Kidney epithelial cell (primary cell): ENCODE measurements at places on chromosomes 12 and 14. TPM values are rescaled to one million over a fixed set of nuclear protein-coding genes. Genes with fewer than 3 reads are reported as not detected.

The FBXO33 gene
- 13.7 and 17.7 TPM in 2 replicates for total RNA-seq

The TESPA1 gene
- total RNA-seq: not detected in 2 replicates

The MAP1LC3B2 gene
- 1.2 and 1.5 TPM in 2 replicates for total RNA-seq

The CCDC177 gene
- total RNA-seq: under 0.01 and 0.13 TPM in 2 replicates

The RNASE7 gene
- not detected in 2 replicates for total RNA-seq

The HHIPL1 gene
- 1.1 and 4.8 TPM in 2 replicates for total RNA-seq

The SMIM41 gene
- total RNA-seq: 0.34 TPM in 1 of 2 replicates, not detected in the other

The ACOT6 gene
- total RNA-seq: not detected in 2 replicates

The CHGA gene
- not detected in 2 replicates for total RNA-seq
